ENCODE measurements at places on chromosomes 13 and 19.
A peak's percentile ranks its signal among the peaks of the same experiment; 100 is the strongest.

DNA sequence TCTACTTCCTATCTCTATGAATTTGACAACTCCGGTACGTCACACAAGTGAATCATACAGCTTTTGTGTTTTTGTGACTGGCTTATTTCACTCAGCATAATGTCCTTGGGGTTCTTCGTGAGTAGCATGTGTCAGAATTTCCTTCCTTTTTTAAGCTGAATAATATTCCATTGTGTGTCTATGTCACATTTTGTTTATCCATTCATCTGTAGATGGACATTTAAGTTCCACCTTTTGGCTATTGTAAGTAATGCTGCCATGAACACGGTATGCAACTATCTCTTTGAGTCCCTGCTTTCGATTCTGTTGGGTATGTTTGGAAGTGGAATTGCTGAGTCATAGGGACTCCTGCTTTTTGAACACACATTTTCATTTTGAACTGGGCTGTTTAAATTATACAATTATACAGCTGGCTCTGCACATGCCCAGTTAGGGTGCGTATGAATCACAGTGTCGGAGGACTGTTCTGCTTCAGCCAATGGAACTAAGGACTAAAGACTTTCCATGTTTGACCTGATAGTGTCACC is 43.0 kb upstream of the C13orf42 start:
- peak; percentile 77 for ATAC-seq

GRCh38 chr19:1259876-1260748 is 9.0 kb upstream of the CIRBP start:
- ATAC-seq: peak; percentile 45

DNA sequence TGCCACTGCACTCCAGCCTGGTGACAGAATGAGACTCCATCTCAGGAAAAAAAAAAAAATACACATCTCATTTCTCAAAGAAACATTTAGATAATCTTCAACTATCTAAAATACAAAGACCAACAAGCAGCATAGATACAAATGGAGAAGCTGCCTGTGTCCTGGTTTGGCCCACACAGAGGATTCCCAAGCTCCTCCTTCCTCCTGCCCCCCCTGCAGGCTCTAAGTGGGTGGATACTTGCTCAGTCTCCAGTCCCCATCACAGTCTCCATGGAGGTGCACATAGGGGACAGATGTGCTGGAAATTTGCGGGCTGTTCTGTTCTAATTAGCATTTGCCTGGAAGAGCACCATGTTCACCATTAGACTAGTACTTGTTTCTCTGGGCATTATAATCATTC is 59.9 kb downstream of the ABCC4 start:
- ATAC-seq: no peak

DNA sequence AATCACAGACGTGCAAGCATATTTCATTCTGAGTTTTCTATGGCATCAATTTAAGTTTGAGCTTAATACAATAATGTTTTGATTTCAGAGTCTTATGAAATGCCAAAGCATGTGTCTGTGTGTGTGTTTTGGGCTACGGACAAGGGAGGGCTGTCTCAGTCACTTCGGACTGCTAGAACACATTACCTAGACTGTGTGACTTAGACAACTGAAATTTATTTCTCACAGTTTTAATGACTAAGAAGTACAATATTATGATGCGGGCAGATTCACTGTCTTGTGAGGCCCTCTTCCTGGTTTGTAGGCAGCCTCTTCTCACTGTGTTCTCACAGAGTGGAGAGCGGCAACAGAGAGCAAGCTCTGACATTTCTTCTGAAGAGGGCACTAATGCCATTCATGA is 1202.0 kb downstream of the EFNB2 start:
- ATAC-seq: no peak

GRCh38 chr13:34001389-34001788 is 183.4 kb downstream of the RFC3 start:
- ATAC-seq: no peak

Measured in activated T-helper 17 cell treated with anti-CD3 and anti-CD28 coated beads, Interleukin-2, amount 50 U/mL, for 72 hours (primary cell).